RCC 7860 (cell line): ENCODE measurements at places on chromosomes 1 and 21.

DNA sequence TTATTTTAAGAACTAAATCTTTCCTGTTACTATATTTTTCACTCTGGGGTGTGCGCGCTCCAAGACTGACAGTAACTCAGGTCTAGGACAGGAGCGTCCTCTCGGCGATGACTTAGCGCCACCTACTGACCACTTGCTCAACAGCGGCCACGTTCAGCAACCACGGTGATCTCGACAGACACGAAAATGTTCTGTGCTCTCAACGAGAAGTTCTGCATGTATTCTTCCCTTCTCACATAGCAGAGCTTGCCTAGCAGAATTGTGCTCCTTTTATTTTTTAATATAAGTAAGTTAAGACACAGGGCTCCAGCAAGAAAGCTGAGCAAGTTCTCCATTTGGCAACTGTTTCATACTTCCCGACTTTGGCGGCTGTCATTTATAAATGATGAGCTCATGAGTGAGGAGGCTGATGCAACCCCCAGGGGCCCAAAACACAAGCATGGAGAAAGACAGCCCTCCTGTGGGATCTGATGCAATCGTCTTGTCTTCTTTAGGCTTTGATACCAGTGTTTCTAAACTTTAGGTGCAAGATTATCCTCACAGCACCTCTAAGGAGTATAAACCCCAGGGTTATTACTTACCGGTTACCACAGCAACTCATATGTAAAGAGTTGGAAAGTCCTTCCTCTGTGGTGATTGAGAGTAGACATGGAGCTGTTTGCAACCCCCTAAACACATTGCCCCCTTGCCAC lies 92.6 kb downstream of the HHIPL2 start:
- peak; percentile 77 for DNase-seq

GRCh38 chr1:158933621-158934020 lies 2.3 kb downstream of the PYHIN1 start:
- DNase-seq, result no peak

GRCh38 chr1:182635871-182636270 lies 31.7 kb upstream of the RGS16 start:
- DNase-seq, result no peak

DNA sequence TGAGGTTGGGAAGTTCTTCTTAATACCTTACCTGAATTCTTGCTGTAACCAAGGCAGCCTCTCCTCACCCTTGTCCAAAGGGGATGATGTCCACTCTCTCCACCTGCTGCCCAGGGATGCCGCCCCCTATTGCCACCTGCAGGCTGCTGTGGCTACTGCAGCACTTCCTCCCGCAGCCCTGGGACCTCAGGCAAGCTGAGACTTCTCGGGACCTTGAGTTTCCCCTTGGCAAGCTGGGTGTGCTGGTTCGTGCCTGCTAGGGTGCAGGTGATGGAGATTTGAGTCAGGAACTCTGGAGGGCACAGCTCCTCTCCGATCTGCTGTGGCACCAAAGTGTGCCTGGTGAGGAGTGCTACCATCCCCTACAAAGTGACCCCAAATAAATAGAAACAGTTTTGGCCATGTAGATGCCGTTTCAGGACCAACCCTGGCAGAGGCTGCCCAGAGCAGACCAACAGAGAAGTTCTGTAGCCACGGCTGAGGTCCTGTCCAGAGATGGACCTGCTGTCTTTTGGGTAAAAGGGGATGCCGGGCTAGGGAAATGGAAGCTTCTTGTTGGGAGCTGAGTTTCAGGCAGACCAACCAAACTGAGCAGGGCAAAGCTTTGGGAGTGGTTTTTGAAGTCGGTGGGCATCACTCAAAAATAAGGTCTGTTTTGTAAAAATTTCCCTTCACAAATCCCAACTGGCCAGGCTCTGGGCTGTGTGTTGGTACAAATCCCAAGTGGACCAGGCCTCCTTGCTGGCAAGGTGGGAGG lies 31.7 kb downstream of the RUNX3 start:
- DNase-seq, result no peak

GRCh38 chr1:52203935-52204625 lies 62.2 kb downstream of the ZFYVE9 start:
- no peak for DNase-seq

DNA sequence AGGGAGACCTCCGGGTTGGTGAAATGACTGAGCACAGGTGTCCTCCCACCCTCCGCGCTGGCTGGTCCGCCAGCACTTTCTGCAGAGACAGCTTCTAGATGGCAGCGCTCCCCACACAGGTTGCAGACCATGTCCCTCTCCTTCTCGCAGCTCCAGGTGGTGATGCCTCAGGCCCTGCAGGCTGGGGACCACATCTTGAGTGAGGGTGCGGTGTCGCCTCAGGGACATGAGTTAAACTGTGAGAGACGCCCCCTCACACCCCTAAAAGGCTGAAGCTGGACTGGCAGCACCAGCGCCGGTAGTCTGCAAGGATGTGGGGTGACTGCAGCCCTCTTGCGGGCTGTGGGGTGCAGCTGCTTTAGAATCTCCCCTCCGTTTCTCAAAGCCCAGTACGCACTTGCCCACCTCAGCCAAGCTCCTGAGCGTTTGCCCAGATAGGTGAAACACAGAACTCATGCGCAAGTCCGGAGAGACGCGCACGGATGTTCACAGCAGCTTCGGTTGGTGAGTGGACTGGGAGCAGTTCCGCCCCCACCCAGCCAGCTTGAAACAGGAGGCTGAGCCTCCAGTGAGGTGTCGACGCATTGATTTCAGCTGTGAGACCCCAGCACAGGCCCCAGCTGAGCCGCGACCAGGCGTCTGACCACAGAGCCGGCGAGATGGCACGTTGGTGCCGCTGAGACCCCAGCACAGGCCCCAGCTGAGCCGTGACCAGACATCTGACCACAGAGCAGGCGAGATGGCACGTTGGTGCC lies 28.6 kb downstream of the COL6A1 start:
- DNase-seq, result no peak

DNA sequence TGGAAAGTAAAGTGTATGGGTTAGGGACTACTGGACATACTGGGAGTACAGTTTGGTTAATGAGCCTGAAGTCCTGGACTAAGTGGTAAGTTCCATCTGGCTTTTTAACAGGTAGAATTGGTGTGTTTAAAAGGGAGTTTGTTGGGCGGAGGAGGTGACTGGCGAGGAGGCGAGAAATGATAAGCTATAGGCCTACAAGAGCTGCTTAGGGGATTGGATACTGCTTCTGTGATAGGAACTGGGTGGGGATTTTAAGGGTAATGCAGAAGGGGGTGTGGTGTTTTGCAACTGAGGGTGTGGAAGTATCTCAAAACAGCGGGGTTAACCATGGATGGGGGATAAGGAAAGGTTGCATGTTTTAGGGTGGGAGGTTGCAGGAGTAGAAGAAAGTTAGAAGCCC lies 3.5 kb downstream of the ERVH48-1 start:
- DNase-seq, result no peak

DNA sequence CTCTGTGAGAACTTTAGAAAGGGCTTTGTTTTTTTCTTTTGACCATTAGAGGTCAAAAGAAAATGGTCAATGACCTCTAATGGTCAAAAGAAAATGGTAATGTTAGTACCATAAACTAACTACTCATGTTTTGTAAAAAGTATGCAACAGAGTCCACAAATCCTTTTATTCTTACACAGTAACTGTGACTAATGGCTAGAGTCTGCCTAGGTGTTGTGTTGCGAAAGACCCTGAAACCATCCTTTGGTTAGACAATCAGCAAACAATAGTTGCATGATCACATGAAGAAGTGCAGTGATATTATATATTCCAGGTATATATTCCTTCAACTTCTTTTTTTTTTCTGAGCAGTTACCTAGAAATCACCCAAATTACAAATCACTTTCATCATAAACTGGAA lies 40.9 kb downstream of the NEGR1 start:
- no peak for DNase-seq

DNA sequence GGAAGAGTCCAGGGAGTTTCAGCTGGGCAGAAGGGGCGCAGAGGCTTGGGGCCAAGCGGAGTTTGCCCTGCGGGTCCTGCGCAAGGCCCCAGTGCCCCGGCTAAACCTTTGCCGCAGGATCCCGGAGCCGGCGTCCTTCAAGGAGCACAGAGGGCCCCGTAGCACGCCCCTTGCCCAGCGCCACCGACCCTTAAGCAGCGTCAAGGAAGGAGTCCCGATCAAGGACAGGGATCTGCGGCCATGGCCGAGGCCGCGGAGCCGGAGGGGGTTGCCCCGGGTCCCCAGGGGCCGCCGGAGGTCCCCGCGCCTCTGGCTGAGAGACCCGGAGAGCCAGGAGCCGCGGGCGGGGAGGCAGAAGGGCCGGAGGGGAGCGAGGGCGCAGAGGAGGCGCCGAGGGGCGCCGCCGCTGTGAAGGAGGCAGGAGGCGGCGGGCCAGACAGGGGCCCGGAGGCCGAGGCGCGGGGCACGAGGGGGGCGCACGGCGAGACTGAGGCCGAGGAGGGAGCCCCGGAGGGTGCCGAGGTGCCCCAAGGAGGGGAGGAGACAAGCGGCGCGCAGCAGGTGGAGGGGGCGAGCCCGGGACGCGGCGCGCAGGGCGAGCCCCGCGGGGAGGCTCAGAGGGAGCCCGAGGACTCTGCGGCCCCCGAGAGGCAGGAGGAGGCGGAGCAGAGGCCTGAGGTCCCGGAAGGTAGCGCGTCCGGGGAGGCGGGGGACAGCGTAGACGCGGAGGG lies 520 bp downstream of the CLIC6 start:
- no peak for DNase-seq

GRCh38 chr1:209456878-209457277 lies 126.6 kb upstream of the CAMK1G start:
- no peak for DNase-seq

- DNase-seq, result peak; percentile 23
Observed at GRCh38 chr1:214957330-214958137, 125.0 kb upstream of the KCNK2 start.

GRCh38 chr1:117167402-117167801 lies 43.3 kb downstream of the VTCN1 start:
- DNase-seq, result no peak

DNA sequence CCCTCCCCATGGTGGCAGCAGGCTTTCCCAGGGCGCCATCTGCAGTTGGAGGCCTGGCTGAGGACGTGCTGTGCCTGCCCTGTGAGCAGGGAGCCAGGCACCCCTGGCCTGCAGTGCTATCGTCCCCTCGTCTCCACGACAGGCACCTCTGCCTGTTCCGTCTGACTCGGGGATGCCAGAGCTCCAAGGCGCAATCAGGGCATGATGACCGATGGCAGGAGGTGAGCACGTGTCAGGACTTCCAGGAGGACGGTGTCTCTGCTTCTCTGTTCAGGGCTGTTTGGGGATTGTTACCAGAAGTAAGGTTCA lies 125.2 kb downstream of the PCBP3 start:
- DNase-seq, result no peak

DNA sequence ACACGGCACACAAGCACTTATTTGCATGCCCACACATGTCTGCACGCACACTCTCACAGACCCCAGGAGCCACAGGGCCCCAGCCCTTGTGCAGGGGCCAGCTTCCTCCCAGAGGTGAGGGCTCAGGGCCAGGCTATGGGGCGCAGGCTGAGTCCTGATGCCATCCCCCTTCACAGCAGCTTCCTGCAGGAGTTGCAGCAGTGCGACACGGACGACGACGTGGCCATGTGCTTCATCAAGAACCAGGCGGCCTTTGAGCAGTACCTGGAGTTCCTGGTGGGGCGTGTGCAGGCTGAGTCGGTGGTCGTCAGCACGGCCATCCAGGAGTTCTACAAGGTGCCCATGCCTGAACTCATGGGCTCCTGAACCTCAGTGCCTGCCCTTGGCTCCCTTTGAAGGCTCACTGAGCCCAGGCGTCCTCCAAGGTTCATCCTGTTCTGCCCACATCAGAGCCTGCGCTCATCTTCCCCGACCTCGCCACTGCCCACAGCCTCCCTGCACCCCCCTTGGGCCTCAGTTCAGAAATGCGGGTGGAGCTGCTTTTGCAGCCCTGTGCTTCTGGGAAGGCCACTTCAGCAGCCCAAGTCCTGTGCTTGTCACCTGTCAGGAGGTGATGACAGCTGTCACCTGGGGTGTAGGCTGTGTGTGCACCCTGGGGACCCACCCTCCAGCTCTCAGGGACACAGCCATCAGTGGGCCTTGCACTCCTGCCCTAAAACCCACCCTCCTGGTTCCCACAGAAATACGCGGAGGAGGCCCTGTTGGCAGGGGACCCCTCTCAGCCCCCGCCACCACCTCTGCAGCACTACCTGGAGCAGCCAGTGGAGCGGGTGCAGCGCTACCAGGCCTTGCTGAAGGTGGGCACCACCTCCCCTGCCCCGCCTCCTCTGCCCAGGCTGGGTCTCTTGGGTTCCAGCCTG lies 66.6 kb downstream of the TRIM11 start:
- DNase-seq, result no peak

DNA sequence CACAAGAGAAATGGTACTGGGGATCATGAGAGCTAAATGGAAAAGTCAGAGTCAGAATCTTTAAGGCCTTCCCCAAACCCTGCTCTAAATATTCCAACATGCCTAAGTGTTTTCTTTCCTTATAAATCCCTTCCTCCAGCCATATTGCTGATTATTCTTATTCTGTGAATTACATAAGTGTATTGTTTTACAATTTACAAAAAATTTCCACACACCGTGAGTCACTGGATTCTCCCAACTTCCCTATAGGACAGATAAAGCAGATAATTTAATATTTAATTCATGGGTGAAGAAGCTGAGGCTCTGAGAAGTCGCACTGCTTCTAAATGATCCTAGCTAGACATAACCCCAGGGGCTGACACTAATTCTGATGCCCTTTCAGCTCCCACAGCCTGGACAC lies 243.3 kb upstream of the JUN start:
- no peak for DNase-seq

DNA sequence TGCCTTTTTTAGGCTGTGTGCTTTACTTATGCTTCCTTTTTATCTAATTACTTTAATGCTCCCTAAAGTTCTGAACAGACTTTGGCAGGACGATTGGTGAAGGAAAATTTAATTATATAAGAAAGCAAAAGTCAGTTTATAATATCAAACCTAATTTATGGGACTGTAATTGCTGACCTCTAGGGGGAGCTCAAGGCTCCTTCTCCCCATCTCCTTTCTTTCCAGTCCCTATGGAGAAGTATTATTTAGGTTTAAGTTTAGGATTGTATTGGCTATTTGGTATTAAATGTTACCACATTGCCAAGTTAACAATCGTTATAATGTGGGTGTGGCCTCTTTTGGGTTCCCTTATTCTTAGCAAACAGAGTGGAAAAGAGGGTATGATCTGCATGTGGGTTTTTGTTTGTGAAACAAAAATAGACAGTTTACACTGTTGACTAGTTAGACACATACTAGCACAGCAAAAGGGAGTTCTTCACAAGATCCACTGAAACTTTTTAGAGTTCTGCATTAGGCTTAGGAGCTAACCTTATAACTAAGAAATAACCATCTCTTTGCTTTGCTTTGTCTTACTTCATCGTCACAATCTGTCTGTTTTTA lies 48.2 kb upstream of the TNFSF4 start:
- DNase-seq, result peak; percentile 43

- no peak for DNase-seq
Observed at GRCh38 chr1:236702791-236703394, 16.6 kb downstream of the ACTN2 start.

GRCh38 chr1:46456411-46456963 lies 33.1 kb upstream of the DMBX1 start:
- no peak for DNase-seq

DNA sequence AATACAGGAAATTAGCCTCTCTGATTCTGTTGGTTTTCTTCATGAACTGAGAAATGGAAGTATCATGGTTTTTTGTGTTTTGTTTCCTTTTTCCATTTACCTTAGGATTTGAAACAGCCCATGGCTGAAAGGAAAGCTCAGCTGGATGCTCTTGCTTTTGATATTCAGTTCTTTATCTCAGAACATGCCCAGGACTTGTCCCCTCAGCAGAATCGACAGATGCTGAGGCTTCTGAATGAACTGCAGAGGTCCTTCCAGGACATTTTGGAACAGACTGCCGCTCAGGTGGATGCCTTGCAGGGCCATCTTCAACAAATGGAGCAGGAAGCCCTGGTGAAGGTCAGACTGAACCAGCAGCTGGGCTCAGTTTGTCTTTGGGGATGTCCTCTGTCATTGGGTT lies 142.4 kb downstream of the MACF1 start:
- no peak for DNase-seq

GRCh38 chr1:90507173-90507572 lies 209.9 kb downstream of the BARHL2 start:
- no peak for DNase-seq
